ENCODE measurements at places on chromosomes 6 and 20.

DNA sequence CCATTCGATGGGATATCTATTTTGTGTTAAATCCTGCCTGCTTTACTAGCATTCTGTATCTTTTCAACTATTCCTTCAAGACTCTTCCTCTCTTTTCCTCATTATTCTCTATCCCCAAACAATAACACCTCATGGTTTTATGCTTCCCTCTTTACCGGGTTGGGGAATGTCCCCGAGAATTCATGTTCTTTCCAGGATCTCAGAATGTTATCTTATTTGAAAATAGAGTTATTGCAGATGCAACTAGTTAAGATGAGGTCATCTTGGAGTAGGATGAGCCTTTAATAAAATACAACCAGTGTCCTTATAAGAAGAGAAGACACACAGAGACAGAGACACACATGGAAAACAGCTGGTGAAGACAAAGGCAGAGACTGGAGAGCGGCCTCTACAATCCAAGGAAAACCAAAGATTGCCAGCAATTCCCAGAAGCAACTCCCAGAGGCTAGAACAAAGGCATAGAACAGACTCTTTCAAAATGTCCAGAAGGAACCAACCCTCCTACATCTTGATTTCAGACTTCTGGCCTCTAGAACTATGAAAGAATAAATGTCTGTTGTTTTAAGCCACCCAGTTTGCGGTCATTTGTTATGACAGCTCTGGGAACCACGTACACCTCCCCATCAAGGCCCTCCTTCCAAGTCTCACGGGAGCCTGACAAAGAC is 126.8 kb upstream of the TNFAIP3 start:
- DNase-seq: no peak

GRCh38 chr20:54680439-54680838 is 205.0 kb downstream of the DOK5 start:
- DNase-seq: no peak

DNA sequence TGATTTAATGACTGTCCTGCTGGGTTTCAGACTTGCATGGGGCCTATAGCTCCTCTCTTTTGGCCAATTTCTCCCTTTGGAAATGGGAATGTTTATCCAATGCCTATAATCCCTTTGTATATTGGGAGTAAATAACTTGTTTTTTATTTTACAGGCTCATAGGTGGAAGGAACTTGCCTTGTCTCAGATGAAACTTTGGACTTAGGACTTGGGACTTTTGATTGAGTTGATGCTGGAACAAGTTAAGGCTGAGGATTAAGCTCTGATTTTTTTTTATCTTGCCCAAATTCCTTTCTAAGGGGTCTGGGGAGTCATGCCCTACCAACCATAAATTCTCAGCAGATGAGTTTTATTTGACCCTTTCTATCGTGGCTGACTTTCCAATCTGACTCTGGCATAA is 23.5 kb downstream of the WDR27 start:
- DNase-seq: no peak

DNA sequence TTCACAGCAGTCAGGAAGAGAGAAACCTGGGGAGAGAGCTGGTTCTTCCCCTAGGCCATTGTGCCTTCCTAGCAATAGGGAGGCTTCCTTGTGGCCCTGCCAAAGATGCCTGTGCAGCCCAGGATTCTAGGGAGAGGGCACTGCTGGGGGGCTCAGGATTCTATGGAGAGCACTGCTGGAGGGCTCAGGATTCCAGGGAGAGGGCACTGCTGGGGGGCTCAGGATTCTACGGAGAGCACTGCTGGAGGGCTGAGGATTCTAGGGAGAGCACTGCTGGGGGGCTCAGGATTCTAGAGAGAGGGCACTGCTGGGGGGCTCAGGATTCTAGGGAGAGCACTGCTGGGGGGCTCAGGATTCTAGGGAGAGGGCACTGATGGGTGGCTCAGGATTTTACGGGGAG is 25.8 kb downstream of the EDN3 start:
- DNase-seq: no peak

- DNase-seq: no peak
Measured at GRCh38 chr20:7935027-7935551, 5.2 kb downstream of the HAO1 start.

DNA sequence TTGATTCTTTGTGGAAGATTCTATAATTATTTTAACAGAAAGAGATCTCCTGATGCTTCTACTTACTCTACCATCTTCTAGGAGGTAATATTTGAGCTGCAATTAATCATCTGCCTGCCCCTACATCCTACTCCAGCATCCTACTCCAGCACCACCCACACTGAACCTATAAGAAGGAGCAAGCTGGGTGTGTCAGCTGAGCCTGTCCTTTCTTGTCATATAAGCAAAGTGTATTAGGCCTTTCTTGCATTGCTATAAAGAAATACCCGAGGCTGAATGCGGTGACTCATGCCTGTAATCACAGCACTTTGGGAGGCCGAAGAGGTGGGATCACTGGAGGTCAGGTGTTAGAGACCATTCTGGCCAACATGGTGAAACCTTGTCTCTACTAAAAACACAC is 84.2 kb upstream of the ARG1 start:
- no peak for DNase-seq
